ENCODE measurements at places on chromosomes 5 and 9.

GRCh38 chr5:130386155-130386554, 481.9 kb downstream of the CHSY3 start:
- DNase-seq: no peak

DNA sequence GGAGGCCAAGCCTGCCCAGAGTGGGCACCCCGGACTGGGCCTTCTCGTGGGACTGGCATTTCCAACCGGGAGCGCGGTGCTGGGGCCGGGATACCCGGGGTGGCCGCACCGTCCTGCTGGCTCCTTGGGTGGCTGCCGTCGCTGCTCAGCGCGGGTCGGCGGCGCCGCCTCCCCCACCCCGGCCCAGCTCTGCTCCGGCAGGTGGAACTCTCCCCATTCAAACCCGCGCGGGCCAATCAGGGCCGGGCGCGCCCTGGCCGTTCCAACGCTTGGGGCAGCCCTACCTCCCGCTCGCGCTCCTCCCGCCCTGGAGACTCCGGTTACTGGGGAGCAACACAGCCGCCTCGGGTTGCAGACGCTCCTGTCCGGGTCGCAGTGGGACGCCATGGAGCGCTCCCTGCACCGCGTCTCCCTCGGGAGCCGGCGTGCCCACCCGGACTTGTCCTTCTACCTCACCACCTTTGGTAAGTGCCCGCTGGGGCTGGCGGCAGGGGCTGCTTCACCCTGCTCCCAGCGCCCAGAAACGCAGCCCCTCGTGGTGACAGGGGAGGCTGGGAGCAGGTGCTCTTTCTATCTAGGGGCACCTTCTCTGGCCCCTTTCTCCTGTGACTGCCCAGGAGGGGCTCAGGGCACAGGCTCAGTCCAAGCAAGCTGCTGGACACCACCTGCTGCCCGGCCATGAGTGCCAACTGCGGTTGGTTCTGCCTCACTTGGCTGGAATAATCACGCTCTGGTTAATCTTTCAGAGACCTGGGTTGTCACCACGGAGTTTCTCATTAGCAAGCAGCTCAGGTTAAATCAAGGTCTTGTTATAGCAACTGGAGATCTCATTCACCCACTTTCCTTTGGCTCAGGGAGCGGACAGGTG, at the start of gene RGS3:
Gene RGS3 (plus strand): TSS at position 310 of the 868 bp plus-strand sequence. CDS start 76 bp downstream, at position 386.
- DNase-seq: no peak

DNA sequence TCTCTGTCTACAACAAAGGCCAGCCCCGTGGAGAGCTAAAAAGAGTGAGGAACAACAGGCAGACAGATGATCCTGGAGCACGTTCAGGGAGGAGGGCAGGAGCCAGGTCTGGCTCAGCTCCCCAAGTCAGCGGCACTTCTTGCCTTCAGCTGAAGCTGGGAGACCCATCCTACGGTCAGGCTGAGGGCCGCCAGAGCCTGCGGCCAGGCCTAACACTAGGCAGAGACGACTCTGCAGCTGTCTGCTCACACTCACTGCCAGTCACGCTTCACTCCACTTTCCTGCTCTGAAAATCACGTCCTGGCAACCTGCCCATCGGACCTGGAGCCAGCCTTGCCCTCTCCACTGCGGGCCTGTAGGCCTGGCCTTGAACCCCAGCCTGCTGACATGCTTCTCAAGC, 160.9 kb upstream of the LHFPL2 start:
- no peak for DNase-seq

DNA sequence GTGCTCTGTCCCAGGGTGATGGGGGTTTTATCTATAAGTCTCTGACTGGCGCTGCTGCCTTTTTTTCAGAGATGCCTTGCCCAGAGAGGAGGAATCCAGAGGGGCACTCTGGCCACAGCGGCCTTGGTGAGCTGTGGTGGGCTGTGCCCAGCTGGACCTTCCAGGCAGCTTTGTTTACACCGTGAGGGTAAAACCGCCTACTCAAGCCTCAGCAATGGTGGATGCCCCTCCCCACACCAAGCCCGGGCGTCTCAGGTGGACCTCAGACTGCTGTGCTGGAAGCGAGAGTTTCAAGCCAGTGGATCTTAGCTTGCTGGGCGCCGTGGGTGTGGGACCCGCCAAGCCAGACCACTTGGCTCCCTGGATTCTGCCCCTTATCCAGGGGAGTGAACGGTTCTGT, 41.3 kb upstream of the C9orf72 start:
- no peak for DNase-seq

DNA sequence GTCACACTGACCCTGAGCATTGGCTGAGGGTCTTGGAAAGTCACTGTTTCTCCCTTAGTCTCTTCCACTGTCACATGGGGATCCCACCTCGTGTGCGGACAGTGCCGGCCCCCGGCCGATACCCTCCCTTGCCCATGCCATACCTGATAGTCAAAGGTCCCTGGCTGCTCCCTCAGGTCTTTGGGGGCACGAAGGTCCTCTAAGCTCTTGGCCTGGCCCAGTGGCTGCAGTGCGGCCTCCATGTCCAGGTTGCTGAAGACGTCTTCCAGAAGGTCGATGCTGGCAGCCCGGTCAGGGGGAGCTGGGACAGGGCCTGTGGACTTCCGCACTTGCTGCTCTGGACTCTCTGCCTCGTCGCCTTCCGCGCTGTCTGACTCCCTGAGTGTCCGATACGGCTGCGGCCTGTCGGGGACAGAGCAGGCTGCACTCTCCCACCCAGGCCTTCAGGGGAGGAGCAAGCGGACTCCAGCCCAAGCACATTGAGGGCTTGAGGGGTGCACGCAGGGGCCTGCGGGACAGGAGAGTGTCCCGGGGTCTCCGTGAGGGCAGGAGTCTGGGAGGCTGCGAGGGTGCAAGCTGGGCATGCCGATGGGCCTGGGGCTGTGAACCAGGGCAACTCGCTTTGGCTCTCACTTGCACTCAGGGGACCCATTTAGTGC, 27.6 kb downstream of the CRB2 start:
- no peak for DNase-seq

- no peak for DNase-seq
Observed at GRCh38 chr5:150321211-150321610, 18.5 kb upstream of the ARSI start.

DNA sequence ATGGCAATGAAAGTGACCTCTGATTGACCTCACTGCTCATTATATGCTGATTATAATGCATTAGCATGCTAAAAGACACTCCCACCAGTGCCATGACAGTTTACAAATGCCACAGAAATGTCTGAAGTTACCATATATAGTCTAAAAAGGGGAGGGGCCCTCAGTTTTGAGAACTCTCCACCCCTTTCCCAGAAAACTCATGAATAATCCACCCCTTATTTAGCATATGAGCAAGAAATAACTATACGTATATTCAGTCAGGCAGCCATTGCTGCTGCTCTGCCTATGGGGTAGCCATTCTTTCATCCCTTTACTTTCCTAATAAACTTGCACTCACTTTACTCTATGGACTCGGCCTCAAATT, 163.1 kb downstream of the ESM1 start:
- DNase-seq: no peak

DNA sequence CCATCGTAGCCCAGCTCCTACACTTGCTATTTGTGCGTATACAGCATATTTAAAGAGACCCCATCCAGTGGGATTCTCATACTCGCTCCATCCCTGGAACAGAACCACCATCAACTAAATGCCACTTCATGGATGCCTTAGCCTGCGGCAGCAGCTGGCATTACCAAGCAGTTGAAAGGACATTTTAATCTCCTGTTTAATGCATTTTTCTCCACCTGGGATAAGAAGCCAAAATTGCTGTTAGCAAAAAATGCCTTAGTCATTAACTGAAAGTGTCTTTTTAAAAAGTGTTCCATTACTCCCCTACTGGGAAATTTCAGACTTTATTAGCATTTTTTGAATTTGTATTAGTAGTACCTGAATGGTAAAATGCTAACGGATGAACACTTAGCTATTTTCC, 662.6 kb upstream of the MEF2C start:
- no peak for DNase-seq

- DNase-seq: no peak
Observed at GRCh38 chr9:134004131-134004873, 12.2 kb upstream of the VAV2 start.

DNA sequence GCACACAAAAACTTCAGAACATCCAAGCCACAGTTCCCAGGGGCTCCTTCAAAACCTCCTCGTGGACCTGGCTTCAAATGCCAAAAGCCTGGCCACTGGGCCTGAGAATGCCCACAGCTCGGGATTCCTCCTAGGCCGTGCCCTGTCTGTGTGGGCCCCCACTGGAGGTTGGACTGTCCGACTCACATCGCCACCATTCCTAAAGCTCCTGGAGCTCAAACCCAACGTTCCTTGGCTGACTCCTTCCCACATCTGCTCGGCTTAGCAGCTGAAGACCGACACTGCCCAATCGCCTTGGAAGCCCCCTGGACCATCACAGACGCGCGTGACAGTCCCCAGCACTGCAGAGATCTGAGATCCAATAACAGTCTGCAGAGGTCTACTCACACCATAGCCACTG, 7.7 kb downstream of the SIT1 start:
- no peak for DNase-seq

GRCh38 chr9:117464941-117465616, 50.2 kb upstream of the ASTN2 start:
- no peak for DNase-seq
